ENCODE measurements at places on chromosomes 16 and 17. TPM values are rescaled to one million over a fixed set of nuclear protein-coding genes. Genes with fewer than 3 reads are reported as not detected.

DNA sequence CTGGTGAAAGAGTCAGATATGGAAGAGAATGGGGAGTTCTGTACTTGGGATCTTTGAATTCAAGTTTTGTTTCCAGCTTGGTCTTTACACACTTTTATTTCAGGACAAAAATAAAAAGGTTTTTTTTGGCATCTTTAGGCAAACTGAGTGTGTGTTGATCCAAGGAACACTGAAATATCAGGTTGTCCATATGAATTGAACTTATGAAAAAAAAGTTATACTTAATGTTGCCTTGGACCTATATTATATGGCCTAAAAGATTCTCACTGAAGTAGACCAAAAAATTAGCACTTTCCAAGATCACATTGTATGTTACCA, 14.9 kb downstream of the KPNB1 start:
- DNase-seq, result no peak

The WNK4 gene
- total RNA-seq, result not detected

GRCh38 chr16:47866423-47866822, 289.4 kb downstream of the ABCC12 start:
- DNase-seq, result no peak

The RNF213 gene
- 25.7 TPM for total RNA-seq

GRCh38 chr16:14307527-14308367, 236.6 kb downstream of the MRTFB start:
- DNase-seq, result peak; percentile 67

The ASPHD1 gene
- total RNA-seq, result 0.37 TPM

GRCh38 chr17:35786941-35787432, 8.5 kb downstream of the MMP28 start:
- no peak for DNase-seq

The VTN gene
- total RNA-seq, result 38.1 TPM

- DNase-seq, result no peak
Measured at GRCh38 chr17:46783031-46783593, 35.4 kb downstream of the WNT3 start.

- no peak for DNase-seq
Measured at GRCh38 chr16:48901712-48902374, 291.9 kb upstream of the N4BP1 start.

GRCh38 chr17:9541718-9542117, 33.9 kb downstream of the STX8 start:
- no peak for DNase-seq

DNA sequence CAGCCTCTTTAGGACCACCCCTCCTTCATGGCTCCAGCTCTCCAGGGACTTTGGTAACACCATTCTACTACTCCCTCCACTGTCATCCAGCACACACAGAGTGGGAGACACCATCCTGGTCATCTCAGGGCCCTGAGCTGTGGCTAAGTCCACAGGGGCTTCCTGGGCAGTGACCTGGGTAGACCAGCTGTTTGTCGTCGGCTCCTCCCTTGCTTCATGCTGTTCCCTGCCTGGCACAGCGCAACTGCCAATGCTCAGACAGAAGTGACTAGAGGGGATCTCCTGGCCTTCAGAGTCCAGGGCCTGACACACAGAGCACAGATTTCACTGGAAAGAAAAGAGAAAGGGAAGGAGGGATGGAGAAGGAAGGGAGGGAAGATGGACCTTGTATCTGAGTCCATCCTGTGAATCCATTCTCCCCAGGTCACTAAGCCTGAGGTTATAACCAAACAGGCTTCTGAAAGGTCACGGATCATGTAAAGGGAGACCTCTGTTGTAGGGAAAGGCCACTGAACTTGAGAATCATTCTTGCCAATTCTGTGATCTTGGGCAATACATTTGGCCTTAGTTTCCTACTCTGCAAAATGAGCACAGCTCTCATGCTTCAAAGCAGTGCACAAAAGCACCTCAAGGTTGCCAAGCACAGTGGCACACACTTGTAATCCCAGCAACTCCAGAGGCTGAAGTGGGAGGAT, 18.5 kb upstream of the PHB1 start:
- no peak for DNase-seq

DNA sequence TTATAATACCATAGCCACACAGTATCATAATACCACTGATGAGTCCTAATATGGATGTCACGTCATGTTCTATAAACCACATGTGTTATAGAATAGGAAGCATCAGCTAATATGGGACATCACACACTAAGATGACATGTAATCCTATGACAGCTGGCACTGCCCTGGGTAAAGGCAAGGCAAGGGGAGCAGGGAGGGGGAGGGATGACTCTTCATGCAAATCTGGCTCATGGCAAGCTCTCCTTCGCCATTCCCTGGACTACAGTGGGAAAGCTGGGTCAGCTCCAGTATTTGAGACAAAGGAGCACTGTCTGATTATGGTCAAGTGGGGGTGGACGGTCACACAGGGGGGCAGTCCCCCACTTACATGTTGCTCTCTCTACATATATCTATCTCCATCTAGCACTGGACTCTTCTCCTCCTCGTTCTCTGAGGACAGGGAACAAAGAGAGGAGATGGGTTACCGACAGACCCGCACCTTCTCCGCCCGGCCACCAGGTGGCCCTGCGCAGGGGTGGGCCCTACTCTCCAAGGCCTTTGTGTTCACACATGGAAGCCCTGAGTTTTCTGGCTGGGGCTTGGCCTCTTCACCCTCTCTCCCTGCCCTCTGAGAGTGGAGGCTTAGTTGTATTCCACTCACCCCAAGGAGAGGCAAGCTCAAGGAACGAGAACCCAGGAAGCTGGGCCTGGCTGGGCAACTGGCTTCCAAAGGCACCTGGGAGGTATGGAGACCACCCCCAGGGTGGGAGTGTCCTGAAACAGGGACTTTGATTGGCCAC, 23.4 kb upstream of the MPO start:
- DNase-seq, result no peak

DNA sequence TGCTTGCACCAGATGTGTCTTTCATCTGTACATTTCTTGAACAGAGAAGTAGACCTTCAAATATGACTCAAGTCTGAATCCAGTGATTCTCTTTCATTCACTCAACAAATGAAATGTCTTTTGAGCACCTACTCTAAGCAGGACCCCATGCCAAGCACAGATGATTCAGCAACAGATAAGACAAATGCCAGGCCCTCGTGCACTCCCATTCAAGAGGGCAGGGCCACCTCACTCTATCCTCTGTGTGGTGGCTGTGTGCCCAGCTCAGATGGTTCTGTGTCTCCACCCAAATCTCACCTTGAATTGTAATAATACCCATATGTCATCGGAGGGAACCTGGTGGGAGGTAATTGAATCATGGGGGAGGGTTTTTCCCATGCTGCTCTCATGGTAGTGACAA, 74.1 kb upstream of the NKD1 start:
- no peak for DNase-seq

DNA sequence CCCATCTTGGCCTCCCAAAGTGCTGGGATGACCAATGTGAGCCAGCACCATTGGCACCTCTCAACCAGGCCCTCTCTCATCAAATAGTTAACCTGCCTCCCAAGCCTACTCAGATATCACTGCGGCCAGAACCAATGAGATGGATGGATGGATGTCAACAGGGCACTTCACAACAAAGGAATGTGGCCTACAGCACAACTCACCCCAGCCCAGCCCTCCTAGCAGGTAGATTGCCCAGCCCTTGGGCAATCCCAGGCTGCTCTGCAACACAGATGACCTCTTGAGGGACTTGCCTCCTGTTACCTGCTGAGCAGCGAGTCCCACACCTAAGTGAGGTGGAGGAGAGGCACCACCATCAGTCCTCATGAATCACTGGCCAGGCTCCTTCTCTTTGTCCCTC, 22.6 kb upstream of the KIFC3 start:
- DNase-seq, result no peak

Data from left ventricle myocardium superior (tissue), 1 donor.